ENCODE measurements at places on chromosomes 1 and 21.

DNA sequence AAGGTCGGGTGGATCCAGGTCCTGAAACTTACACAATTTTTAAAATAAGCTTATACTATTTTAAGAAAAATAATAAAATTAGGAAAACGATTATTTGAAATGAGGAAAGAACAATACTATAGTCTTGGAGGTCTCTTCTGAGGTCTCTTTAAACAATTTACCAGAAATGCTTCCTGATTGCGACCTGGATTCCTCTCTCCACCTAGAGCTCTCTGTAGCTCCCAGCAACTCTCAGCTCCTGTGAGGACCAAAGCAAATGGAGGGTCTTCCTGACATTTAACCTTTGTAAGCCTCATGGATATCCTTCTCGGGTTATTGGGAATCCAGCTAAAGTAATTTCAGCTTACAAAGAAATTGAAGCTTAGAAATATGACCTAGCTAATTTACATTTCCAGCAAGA is 886 bp downstream of the BTBD8 start:
- DNase-seq: no peak

DNA sequence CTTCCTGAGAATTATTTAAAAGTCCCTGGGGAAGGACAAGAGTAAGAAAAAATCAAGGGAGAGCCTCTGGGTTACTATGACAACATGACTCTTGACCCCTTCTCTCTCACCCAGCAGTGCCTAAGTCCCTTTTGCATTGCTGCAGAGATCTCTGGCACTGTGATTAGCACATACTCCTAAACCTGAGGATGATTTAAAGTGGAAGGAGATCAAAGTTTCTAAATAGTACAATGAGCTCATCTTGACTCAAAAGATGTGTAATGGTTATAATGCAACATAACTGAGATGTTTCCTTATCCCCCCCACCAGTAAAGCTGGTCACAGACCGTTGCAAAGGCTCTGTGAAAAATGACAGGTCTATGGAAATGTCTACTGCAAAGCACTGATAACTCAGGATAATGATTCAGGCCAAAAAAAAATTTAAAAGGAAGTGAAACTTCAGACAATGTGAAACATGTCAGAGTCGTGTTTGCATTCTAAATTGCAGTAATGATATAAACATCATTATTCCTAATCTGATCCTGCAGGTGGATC is 519.2 kb downstream of the KIF26B start:
- DNase-seq: no peak

GRCh38 chr1:111507411-111508201 is 4.2 kb upstream of the ADORA3 start:
- DNase-seq: peak; percentile 69

GRCh38 chr1:163661391-163661790 is 339.6 kb downstream of the NUF2 start:
- no peak for DNase-seq

GRCh38 chr1:66996018-66996682 is 57.8 kb downstream of the SLC35D1 start:
- DNase-seq: peak; percentile 44

- DNase-seq: no peak
These were observed 48.4 kb upstream of the ATP5PO start for GRCh38 chr21:33963848-33964555.

- DNase-seq: no peak
These were observed 39.9 kb upstream of the TSPAN2 start for GRCh38 chr1:115129071-115129640.

GRCh38 chr1:23799570-23800399 is 769 bp downstream of the GALE start:
- no peak for DNase-seq

- DNase-seq: no peak
These were observed 13.2 kb downstream of the KANK4 start for GRCh38 chr1:62306065-62306464.

DNA sequence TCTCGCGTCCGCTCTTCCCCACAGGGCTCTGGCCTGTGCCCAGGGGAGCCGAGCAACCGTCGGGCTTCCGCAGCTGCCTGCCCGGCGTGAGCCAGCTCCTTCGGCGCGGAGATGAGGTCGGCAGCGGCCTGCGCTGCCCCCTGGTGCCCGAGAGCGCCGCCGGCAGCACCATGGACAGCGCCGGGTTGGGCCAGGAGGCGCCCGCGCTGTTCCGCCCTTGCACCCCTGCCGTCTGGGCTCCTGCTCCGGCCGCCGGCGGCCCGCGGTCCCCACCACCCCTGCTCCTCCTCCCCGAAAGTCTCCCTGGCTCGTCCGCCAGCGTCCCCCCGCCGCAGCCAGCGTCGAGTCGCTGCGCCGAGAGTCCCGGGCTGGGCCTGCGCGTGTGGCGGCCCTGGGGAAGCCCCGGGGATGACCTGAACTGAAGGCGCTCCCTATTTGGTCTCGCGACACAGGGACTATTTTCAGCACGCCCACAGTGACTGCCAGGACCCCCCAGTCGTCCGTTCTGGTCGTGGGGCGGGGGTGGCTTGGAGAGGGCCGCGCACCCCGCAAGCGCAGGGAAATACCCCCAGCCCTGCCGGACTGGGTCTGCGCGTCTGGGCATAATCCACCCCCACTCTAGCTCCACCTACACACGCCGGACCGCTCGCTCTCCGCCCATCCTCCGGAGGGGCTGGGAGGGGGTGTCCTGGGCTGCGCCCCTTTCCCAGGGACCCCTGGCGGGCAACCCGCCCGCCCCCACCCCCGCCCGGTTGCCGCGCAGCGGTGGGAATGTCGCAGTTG is 1.3 kb downstream of the HES3 start:
- peak; percentile 76 for DNase-seq

DNA sequence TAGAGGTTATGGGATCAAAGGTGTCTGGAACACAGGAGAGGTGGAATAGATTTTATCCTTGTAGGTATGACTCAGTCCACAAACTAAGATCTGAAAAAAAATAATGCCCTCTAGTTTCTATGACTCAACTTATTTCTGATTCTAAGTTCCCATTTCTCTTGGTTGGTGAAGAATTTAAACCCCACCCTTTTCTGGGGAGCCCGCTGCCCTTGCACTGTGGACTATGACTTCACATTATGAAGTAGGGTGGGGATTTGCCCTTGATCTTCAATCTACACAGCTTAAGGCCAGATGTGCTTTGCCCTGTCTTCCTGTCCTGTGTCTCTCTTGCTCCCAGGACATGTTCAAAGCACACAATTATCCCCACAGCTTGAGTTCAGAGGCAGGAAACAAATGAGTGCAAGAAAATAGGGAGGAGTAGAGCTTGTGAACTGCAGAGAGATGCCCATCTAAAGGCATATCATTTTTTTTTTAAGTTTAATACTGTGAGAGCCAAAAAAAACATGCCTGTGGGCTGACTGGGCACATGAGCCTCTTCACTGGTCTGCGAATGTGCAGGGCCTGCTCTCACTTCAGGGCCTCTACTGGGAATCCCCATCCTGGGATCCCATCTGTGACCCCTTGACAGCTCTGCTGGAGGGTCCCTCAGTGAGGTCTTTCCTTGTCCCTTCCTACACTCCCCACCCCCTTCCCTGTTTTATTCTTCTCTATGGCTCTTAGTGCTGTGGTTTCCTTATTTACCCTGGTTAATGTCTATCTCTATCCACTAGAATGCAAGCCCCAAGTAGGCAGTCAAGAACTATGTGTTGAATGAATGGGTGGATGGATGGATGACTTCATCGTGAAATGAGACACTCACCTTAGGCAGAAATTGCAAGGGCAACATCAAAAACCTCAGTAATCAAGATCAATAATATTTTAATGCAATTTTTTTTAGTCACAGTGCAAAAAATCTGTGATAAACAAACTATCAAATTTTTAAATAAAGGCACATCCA is 61.5 kb downstream of the CD58 start:
- no peak for DNase-seq

- no peak for DNase-seq
These were observed 100.7 kb downstream of the COLGALT2 start for GRCh38 chr1:183936791-183937190.

DNA sequence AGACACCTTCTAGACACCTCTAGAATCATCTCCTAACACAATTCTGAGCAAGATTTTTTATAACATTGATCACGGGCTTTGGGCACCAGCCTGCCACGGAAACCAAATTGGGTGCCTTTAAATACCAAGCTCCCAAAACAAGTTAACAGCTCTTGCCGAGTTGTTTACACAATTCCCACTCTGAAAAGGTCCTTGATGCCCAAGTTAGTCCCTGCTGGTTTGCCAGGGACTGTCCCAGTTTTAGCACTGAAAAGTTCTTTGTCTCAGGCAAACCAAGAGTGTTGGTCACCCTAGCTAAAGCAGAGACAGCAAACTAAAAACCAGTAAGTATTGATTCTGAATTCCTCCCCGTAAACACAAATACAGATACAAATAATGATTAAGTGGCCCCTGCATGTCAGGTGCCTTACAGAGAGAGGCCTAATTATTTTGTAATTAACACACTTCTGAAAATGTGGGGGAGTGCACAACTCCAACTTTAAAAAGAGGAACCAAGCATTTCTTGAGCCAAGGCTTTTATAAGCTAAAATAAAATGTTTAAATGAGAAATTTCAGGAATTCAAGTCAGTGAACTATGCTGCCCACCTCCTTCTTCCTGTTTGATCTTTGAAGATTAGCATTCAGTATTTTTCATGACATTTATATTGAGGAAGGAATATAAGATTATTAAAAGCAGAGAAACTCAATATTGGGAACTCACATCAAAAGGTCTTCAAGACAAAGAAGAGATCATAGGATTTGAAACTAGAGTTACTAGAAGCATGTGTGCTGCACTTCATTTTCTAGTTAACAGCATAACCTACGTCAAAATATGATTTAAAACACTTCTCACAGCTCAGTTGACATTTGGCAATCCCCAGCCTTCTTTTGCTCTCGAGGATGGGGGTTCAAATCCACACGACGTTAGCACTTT is 9.0 kb upstream of the UBE2U start:
- DNase-seq: no peak

DNA sequence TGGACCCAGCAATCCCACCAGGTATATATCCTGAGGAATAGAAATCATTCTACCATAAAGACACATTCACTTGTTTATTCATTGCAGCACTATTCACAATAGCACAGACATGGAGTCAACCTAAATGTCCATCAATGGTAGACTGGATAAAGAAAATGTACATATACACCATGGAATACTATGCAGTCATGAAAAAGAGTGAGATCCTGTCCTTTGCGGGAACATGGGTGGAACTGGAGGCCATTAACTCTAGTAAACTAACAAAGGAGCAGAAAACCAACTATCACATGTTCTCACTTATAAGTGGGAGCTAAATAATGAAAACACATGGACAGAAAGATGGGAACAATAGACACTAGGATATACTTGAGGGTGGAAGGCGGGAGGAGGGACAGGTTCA is 36.1 kb upstream of the PRKACB start:
- DNase-seq: no peak

DNA sequence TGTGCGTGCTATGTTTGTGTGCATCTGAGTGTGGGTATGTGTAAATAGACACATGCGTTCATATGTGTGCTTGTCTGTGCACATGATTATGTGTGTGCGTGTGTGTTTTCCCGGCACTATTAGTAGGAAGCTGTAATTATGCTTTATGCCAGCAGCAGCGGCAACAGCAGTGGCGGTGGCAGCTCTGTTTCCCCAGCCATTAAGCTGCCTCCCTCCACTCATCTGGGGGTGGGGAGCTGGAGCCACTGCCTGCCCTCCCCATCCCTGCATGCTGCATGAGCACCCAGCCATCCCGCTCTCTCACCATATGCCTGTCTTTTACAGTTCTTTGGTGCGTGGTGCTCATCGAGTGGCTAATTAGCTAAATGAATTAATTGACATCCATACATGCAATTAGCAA is 30.5 kb upstream of the ACOT11 start:
- no peak for DNase-seq

- no peak for DNase-seq
These were observed 174 bp downstream of the SH3BP5L start for GRCh38 chr1:248825573-248825908.
